ENCODE measurements at places on chromosomes 12 and 14. TPM values are rescaled to one million over a fixed set of nuclear protein-coding genes. Genes with fewer than 3 reads are reported as not detected.

DNA sequence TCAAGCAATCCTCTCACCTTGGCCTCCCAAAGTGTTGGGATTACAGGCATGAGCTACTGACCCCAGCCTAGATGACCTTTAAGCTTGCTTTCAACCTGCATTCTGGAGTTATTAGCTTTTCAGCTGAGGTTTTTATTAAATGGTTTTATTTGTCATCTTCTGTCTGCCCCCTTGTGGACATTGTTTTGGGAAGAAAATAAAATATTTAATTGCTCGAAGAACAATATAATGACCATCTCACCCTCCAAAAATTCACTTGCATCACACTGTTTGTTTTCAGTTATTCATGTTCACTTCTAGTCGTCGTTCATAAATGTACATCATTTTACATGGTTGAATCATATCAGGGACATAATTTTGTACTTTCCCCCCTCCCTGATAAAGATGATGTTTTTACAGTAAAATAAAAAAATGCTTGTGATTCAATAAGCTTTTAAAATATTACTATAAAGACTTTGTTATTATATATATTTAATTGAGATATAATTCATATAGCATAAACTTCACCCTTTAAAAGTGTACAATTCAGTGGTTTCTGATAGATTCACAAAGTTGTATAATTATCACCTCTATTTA, 10.1 kb upstream of the SPATS2 start:
- DNase-seq = no peak

The POTEM gene
- polyA plus RNA-seq = not detected

- no peak for DNase-seq
Measured at GRCh38 chr14:67413806-67414769, 2.1 kb upstream of the PLEK2 start.

DNA sequence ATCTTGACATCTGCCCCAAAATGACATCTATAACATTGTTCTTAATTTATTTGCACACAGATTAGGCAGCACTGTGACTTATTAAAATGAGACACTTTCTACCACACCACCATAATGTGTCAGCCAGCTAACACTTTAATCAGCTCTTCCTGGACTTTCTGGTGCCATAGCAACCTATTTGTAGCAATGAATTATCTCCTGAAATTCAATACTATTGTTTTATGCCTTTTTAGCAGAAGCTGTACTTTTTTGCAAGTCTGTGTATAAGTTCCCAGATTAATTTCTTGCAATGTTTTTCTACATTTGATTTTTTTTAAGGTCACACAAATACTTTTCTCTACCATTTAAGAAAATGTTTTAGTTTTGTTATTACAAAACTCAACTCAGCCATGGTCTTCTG, 72.8 kb upstream of the SAV1 start:
- DNase-seq = no peak

DNA sequence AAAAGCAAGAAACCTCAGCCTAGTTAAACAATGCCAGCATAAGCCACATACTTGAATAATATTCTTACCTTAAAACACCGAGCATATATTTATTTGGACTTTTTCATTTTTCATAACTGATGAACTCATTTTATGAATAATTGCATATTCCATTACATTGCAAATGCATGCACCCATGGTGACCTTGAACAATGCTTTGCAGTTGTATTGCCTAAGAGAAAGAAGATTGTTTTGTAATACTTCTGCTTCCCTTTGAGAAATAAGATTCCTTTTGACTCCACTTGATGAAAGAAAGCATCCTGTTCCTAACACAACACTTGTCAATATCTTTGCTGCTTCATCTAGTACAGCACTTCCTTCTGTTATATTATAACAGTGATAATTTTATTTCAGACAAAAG, 1182.2 kb downstream of the FLRT2 start:
- no peak for DNase-seq

GRCh38 chr14:96803958-96804357, 6.8 kb downstream of the VRK1 start:
- no peak for DNase-seq

DNA sequence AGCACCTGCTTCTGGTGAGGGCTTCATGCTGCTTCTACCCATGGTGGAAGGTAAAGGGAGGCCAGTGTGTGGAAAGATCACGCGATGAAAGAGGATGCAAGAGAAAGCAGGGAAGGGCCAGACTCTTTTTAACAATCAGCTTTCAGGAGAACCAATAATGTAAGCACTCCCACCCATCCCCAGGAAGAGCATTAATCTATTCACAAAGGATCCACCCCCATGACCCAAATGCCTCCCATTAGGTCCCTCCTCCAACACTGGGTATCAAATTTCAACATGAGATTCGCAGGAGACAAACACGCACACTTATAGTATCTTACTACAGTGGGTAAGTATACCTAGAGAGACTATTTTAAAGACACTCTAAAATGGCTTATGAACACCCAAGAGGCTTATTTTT, 80.5 kb upstream of the TMCC3 start:
- no peak for DNase-seq

The POU6F1 gene
- 11.7 TPM for polyA plus RNA-seq

GRCh38 chr14:74807853-74808545, 44.9 kb downstream of the YLPM1 start:
- no peak for DNase-seq

GRCh38 chr12:13587721-13588390, 391.3 kb downstream of the EMP1 start:
- no peak for DNase-seq

GRCh38 chr12:56299308-56299852, 750 bp downstream of the CS start:
- DNase-seq = peak; percentile 19

The JDP2 gene
- 27.4 TPM for polyA plus RNA-seq

- DNase-seq = no peak
Measured at GRCh38 chr12:14239935-14240872, 125.3 kb upstream of the ATF7IP start.

DNA sequence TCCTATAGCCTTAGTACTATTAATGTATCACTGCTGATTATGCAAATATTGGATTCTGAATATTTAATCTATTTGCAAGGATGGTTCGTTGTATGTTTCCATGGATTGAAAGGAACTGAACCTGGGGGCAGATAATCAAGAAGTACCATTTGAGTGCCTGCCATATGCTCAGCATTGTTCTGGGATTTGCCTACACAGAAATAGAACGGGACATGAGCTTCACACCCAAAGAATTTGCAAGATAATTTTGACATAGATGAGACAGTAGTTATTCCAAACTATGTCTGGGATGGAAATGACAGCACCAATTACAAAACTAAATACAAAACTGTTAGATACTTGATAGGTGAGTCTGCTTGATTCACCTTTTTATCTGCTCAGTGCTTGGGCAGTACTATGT, 132.7 kb upstream of the NPAS3 start:
- no peak for DNase-seq

The TSPAN19 gene
- polyA plus RNA-seq = 0.43 TPM

GRCh38 chr12:4201333-4202100, 72.0 kb upstream of the CCND2 start:
- no peak for DNase-seq

- no peak for DNase-seq
Measured at GRCh38 chr12:6939191-6939540, 4.5 kb upstream of the RNU7-1 start.

The AKAP5 gene
- polyA plus RNA-seq = 2.7 TPM

The TMEM229B gene
- 0.71 TPM for polyA plus RNA-seq

The MYF6 gene
- 0.13 TPM for polyA plus RNA-seq

GRCh38 chr12:100402763-100403162, 45.9 kb downstream of the SLC17A8 start:
- DNase-seq = no peak

DNA sequence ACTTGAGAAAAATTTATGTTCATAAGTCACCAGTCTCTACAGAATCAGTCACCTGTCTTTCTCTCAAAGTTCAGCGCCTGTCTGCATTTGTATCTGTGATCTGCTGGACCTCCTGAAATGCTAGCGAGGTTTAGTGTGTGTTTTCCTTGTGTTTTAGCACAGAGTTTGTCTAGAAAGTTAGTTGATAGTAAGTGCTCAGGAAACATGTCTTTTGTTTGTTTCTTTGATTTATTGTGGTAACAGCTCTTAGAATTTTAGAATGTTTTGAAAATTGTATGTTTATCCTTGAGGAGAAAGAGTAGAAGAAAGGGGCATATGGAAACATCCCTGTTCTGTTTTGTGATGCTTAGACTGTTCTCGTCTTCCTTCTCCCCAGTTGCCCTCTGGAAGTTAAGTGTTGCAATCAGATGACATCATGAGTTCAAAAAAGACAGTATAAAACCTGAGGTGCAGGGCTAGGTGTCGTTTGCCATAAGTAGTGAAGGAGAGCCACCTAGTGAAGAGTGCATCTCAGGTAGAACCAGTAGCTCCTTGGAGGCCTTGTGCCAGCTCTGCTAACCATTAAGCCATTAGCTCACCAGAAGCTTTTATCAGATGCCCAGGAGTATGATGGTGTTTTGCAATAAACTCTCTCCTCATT, 44.8 kb downstream of the FBXW8 start:
- DNase-seq = peak; percentile 55

The KCNC2 gene
- polyA plus RNA-seq = 0.24 TPM

- no peak for DNase-seq
Measured at GRCh38 chr14:103206023-103206481, 82.8 kb downstream of the TNFAIP2 start.

The CRIP1 gene
- 71.5 TPM for polyA plus RNA-seq

The SIX1 gene
- 0.89 TPM for polyA plus RNA-seq

DNA sequence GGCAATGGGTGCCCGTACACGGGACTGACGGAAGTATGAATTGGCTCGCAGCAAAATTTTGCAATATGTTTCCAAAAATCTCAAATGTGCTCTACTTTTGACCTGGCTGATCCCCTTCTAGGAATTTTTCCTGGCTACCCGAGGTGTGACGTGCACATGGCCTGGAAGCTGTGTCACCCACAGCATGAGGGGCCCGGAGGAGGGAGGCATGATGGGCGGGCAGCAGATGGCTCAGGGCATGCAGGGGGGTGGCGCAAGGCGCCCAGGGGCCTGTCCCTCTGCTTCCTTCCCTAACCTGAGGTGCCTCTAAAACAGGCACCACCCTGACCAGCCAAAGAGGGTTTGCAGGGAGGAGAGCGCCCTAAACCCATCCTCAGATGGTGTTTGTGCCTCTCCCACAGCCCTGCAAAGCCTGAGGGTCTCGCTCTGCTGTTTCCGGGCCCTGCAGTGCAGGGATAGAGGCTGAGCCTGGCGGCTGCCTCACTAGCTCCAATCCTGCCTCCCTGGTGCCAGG, 6.7 kb downstream of the GPR132 start:
- no peak for DNase-seq

The GLIPR1 gene
- polyA plus RNA-seq = 12.4 TPM

The BICDL1 gene
- 2.2 TPM for polyA plus RNA-seq

DNA sequence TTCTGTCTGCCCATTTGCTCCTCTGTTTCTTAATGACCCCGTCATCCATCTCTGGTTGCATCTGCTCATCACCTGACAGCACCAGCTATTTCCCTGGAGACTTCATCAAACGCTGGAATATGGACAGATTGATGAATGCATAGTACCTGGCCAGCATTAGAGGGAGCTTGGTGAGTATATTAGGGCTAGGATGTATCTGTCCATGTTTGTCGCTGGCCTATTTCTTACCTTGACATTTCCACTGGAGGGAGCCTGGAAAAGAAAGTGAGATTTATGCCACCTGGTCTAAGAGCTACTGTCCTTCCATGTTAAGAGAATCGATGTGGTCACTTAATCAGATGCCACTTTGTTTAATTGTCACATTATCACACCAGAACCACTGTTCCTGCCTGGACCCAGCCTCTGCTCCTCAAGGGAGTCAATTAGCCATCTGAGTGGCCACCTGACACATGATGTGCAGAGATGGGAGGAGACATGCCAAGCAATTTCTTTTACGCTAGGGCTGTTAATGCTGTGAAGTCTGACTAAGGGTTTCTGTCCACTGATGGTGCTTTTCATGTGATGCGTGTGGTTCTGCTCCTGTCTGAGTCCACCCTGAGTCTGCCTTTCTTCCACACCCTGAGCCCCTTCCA, 75.3 kb upstream of the SFSWAP start:
- DNase-seq = no peak

The SLC35F4 gene
- 0.24 TPM for polyA plus RNA-seq

The OSGEP gene
- 86.6 TPM for polyA plus RNA-seq

The SLC10A1 gene
- 0.37 TPM for polyA plus RNA-seq

The KRT2 gene
- not detected for polyA plus RNA-seq

- DNase-seq = no peak
Measured at GRCh38 chr12:47417121-47417520, 288.7 kb downstream of the RPAP3 start.

DNA sequence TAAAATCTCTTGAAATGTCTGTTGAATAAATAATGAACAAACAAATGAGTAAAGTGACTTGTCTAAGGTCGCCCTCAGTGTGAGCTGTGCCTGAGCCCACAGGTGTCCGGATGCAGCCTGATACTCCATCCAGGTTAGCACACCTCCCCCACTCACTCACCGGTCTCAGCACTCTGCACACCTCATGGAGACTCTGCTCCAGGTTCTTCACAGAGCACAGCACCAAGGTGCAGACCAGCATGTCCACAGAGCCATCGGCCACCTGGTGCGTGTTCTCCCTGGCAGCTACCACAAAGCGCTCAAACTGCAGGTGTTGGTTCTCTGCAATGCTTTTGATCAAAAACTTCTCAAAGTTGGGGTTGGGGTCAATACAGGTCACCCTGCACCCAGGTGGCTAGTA, 4.1 kb upstream of the KRT7 start:
- DNase-seq = no peak

DNA sequence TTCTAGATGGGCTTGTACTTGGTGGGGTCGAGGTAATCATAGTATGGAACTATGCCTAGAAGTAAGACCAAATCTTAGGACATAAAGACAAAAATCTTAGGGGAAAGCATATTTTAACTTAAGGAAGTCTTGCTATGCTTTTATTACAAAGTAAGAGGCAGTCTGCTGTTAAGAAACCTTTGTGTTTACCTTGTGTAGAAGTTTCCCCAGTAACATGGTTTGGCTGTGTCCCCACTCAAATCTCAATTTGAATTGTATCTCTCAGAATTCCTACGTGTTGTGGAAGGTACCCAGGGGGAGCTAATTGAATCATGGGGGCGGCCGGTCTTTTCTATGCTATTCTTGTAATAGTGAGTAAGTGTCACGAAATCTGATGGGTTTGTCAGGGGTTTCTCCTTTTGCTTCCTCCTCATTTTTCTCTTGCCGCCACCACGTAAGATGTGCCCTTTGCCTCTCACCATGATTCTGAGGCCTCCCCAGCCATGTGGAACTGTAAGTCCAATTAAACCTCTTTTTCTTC, 162.5 kb upstream of the ABCD2 start:
- DNase-seq = no peak

DNA sequence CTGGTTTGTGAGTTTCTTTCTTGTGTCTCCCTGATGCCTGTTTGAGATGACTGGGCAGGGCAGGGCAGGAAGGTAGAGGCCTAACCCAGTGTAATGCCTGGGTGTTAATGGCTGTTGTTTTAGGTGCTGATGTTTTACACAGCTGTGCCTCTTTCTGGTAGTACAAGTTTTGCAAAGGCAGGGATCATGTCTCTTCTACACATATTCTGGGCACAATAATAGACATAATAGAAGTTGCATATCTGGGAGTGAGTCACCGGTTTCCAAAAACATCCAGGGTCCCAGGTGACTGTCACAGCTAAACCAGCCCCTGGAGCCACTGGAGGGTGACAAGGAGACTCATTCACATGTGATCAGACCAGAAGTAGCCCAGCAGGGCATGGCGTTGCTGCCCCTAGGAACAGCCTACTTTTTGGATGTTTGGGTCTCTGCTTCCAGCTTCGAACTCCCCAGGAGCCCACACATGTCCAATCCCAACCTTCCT, 18.1 kb downstream of the TPCN1 start:
- no peak for DNase-seq
